ENCODE measurements at places on chromosomes 16 and 17. TPM values are rescaled to one million over a fixed set of nuclear protein-coding genes. Genes with fewer than 3 reads are reported as not detected.

Gene BICDL2
- polyA plus RNA-seq: not detected

DNA sequence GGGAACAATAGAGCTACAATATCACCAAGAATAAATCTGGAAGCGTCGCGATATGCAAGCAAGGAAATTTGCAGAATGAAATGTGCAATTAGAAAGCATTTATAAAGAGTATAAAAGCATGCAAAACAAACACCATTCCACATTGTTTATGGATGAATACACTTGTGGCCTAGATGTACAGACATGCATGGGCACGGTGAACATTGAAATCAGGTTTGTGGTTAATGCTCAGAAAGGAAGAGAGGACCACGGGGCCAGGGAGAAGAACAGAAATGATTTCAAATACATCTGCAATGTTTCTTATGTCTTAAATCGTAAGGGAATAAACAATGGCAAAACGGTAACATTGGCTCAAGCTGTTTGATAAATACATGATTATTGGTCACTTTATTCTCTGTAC, 235.9 kb downstream of the FOXL1 start:
- DNase-seq: no peak

- no peak for DNase-seq
Measured at GRCh38 chr17:42097691-42098631, at the start of gene ZNF385C. Gene ZNF385C, minus strand, starts transcription at chr17:42098473. Its CDS starts 35,417 bp downstream, at chr17:42063056.

Gene CEMP1
- 2.0 TPM for polyA plus RNA-seq

Gene CD300A
- 1.2 TPM for polyA plus RNA-seq

GRCh38 chr16:28295276-28295675, 3.0 kb downstream of the SBK1 start:
- no peak for DNase-seq

Gene BAIAP3
- polyA plus RNA-seq: 0.65 TPM
